ENCODE measurements at places on chromosomes 12 and 14.

GRCh38 chr12:108572166-108572790 is 9.9 kb downstream of the ISCU start:
- no peak for DNase-seq

DNA sequence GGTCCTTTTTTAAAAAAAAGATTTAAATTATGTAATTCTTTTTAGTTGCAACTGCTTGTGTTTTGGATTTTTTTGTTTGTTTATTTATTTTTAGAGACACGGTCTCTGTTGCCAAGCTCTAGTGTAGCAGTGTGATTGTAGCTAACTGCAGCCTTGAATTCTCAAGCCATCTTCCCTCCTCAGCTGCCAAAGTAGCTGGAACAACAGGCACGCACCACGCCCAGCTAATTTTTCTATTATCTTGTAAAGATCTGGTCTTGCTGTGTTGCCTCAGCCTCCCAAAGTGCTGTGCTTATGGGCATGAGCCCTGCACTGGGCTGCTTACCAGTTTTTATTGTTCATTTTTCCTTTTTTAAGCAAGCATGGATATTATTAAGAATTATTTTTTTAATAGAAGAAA is 10.6 kb upstream of the ART4 start:
- no peak for DNase-seq

- no peak for DNase-seq
These were observed 93.7 kb downstream of the SAMD4A start for GRCh38 chr14:54660604-54661111.

GRCh38 chr14:21184254-21184653 is 28.4 kb upstream of the OR5AU1 start:
- DNase-seq, result no peak

GRCh38 chr12:1332327-1332726 is 262.1 kb downstream of the FBXL14 start:
- DNase-seq, result no peak

GRCh38 chr12:74393272-74393671 is 144.4 kb upstream of the ATXN7L3B start:
- no peak for DNase-seq

DNA sequence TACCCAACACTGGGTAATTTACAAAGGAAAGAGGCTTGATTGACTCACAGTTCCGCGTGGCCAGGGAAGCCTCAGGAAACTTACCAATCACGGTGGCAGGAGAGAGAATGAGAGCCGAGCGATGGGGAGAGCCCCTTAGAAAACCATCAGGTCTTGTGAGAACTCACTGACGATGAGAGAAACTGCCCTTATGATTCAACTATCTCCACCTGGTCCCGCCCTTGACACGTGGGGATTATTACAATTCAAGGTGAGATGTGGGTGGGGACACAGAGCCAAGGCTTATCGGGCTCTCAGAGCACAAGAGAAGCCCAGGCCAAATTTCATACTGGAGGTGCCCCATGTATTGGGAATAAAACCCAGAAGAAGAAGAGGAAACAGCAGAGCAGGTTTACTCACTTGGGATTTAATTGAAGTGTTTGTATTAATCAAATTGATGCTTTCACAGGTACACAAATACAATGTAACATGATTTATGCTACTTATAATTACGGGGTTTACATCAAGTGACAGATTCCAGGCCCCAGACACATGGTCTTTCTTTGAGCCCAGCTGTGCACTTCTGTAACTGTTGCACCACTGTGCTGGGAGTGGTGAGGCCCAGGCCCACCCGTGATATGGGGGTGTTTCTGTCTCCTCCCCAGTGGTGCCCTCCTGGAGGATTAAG is 8.2 kb upstream of the CCDC85C start:
- DNase-seq, result no peak

GRCh38 chr14:24631749-24632335 is 2.1 kb downstream of the GZMB start:
- no peak for DNase-seq

GRCh38 chr14:40229676-40230075 is 797.4 kb upstream of the FBXO33 start:
- no peak for DNase-seq

- DNase-seq, result no peak
These were observed 35.3 kb downstream of the KICS2 start for GRCh38 chr12:64186789-64187188.

- DNase-seq, result no peak
These were observed 235.3 kb upstream of the FOXN3 start for GRCh38 chr14:89652352-89652751.

- no peak for DNase-seq
These were observed 20.9 kb upstream of the NUDT14 start for GRCh38 chr14:105201925-105202513.

GRCh38 chr12:131287938-131288764 is 334.4 kb downstream of the ADGRD1 start:
- no peak for DNase-seq

DNA sequence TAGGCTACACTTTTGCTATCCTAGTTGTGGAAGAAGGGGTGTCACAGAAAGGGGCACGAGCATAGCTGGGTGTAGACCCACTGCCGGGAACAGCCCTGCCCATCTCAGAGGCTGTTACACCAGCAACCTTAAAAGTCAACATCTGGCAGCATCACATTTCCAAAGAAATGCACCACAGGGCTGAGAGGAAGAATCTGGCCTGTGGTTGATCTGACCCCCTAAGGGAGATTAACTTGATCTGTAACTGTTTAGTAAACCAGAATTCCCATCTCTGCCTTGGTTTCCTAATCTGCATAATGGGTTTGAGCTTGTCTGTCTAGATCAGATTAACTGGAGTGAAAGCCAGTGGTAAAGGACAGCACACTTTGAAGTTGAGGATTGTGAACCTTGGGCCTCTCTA is 1.3 kb downstream of the LRP1-AS start:
- DNase-seq, result no peak

- no peak for DNase-seq
These were observed 13.6 kb downstream of the TTC9 start for GRCh38 chr14:70655110-70655826.

DNA sequence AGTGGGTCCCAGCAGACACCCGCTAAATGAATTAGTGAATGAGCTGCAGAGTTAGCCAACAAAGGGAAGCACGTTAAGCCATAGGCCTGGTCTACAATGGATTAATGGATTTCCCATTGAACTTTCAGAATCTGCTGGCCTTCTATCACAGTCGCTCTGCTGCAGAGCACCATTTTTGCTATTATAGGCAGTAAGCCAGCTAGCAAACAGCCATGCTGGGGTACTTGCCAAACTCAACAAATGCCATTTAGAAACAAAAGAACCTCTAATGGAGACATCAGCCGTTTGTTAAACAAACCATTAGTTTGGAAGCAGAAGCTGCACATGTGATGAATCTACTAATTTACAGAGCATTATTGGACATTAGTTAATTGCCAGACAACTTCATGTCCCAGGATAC is 181.1 kb upstream of the STXBP6 start:
- no peak for DNase-seq

DNA sequence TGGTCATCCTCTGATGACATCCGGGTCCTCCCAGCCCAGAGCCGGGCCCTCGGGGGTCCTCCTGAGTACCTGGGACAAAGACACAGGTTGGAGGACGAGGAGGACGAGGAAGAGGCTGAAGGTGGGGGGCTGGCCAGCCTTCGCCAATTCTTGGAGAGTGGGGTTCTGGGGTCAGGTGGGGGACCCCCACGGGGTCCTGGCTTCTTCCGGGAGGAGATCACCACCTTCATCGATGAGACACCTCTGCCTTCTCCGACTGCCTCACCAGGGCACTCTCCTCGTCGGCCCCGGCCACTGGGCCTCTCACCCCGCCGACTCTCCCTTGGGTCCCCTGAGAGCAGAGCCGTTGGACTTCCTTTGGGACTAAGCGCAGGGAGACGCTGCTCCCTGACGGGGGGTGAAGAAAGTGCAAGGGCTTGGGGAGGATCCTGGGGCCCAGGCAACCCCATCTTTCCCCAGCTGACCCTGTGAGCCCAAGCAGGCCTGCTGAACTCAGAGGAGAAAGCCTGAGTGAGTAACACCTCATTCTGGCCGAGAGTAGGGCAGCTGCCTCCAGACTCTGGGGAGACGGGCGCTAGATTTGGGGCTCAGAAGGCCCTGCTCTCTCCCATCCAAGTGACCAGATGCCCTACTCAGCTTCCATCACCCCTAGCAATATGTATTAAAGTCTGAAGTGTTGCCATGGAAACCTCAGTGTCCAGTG is 1.3 kb upstream of the P3H3 start:
- no peak for DNase-seq

DNA sequence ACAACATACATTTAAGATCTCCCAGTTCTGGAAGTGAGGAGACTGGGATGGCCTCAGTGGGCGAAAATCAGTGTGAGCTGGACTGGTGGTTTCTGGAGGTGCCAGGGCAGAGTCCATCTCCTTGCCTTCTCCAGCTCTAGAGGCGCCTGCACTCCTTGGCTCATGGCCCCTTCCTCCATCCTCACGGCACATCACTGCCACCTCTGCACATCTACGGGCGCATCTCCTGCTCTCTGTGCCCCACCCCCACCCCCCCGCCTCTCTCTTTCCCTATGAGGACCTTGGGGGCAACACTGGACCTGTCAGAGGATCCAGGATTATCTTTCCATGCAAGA is 62.8 kb upstream of the DIO3 start:
- DNase-seq, result no peak

DNA sequence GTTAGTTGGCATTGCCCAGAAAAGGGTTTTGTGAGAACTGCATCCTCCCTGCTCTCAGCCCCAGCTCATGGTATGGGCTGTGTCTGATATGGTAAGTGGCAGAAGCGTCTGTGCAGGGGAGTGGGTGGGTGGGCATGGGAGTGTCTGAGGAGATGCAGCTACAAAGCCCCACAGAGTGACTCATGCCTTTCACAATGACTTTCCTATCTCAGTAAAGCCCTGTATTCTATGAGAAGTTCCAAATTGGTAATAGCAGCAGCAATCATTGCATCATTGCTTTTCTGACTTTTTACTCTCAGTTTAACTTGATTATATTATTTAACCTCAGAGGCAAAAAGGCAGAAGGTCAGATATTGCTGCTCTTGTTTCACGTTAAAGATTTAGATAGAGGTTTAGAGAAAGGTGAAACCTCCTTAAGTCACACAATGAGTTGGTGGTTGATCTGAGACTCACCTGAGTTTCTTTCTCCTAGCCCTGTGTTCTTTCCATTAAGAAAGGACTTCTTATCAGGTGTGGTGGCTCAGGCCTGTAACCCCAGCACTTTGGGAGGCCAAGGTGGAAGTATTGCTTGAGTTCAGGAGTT is 171.7 kb downstream of the SLC5A8 start:
- DNase-seq, result no peak

DNA sequence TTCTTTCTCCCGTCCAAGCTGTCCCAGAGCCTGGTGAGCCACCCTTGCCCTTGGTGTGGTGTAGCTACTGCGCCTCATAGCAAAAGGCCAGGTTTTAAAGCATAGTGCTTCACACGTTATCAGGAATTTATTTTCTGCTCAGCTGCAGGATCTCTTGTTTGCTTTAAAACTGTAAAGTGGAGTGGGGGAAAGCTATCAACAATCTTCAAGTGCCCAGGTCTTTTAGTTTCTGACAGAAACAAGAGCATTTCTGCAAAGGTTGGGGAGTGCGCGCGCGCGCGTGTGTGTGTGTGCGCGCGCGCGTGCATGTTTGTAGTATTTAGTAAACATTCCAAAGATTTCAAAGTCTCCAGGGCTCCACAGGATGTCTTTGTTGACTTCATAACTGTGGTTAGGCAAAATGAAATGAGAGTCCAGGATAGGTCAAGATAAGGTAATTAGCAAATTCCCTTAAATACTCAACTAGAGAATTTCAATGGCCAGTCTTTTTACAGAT is 45.5 kb downstream of the EML1 start:
- no peak for DNase-seq

DNA sequence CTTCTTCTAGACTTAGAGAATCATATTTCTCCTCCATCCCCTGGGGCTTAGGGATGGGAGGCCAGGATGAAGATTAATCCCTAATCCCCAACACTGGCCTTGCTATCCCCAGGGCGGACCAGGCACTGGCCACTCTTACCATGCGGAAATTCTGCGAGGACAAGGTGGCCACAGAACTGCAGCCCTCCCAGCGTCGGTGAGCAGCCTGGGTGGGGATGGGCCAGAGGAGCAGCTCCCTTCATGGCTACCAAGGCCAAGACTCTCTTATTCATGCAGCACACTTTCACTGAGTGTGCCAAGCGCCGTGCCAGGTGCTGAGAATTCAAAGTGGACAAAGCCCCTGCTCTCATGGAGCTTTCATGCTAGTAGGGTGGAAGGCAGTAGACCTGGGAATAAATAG is 7.0 kb downstream of the TNS2 start:
- no peak for DNase-seq

DNA sequence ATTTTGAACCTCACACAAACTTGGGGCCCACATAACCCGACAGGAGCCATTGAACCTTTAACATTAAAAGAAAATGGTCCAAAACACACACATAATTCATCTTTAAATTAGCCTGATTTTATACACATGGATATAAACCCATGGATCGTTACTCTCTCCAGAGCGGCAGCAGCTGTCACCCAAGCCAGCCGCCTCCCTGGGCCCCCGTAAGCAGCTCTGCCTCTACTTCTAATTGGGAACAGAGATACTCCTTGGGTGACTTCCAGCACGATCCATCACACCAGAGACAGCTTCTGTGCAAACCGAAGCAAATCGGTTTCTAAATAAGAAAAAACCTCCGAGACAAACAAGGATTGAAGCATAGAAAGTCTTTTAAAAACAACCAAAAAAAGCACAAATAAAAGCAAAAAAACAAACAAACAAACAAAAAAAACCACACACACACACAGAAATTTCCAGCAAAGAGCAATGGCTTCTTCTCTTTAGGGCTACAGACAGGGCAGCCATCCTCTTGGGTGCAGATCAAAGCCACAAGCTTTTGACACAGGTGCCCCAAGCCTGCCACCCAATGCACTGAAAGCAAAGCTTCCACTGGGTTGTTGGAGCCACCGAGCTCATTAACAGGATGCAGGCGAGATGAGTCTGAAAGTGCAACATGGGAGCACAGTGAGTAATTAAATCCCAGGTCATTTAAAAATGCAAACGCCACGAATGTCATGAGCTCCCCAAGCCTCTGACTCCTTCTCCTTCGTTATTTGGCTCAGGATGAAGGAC is 156.9 kb downstream of the DPF3 start:
- no peak for DNase-seq

- no peak for DNase-seq
These were observed at the start of gene CHGA for GRCh38 chr14:92922883-92923743. TSS of gene CHGA (plus strand) at chr14:92923150. CDS start at chr14:92923360, 210 bp downstream.

GRCh38 chr14:50820786-50821509 is 10.0 kb downstream of the NIN start:
- DNase-seq, result no peak

DNA sequence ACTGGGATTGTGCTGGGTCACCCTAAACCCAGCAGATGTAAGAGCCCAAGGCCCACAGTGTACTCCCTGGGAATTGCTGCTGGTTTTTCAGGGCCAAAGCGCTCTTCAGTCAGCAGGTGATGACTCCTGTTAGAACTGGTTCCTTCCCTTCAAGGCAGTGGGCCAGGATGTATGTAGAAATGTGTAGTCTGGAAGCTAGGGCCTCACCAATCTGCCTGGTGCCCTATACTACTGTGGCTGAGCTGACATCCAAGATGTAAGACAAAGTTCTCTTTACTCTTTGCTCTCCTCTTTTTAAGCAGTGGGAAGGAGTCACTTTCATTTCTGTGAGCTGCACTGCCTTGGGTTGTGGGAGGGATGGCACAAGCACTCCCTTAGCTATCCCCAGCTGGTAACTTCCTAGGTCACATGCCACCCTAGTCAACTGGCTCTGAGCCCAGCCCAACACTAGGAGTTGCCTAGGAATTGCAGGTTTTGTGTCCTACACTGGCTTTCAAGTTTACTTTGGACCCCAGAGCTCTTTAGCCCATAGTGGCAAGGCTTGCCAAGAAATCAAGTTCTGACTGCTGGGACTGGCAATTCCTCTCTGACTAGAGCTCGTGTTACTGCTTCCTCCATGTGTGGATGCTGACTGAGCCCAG is 249.2 kb downstream of the C12orf50 start:
- no peak for DNase-seq

Data from pulmonary artery endothelial cell (primary cell).